ENCODE measurements at places on chromosomes 2 and 18.

- peak; percentile 41 for DNase-seq
Measured at GRCh38 chr2:232292395-232293154, 86.0 kb upstream of the ALPP start.

DNA sequence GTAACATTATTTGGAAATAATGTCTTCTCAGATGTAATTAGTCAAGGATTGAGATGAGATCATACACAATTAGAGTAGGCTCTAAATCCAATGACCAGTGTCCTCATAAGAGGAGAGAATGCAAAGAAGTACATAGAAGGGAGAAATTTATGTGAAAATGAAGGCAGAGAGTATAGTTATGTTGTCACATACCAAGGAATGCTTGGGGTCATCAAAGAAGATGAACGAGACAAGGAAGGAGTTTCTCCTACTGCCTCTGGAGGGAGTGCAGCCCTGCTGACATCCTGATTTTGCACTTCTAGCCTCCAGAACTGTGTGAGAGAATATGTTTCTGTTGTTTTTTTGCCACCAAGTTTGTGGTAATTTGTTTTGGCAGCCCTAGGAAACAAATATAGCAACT is 100.1 kb downstream of the GALNT13 start:
- no peak for DNase-seq

GRCh38 chr2:182366628-182367027 is 60.2 kb downstream of the PDE1A start:
- no peak for DNase-seq

DNA sequence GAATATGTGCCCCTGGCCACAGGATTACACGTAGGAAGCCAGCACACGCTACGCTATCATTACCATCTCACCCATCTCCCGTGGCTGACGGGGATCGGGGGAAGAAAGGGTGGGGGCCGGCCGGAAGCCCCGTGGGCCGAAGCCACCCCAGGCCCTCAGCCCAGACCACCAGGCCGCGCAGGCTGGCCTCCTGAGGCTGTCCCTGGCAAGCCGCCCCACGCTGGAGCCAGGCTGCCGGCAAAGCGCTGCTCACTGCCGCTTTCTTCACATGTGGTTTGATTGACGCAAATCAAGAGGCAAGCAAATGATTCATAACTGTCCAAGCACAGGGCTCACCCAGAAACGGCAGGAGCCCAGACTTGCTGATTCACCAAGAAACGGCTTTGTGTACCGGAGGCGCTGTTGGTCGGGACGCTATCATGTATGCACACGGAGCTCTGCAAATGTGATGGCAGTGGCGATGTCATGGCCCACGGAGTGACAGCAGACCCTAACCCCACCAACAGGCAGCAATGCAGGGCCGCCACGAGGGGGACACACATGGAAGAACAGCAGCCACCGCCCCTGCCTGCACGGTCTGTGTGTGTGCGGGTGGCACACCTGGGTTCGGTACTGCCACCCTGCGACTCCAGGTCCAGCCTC is 125.7 kb downstream of the HDAC4 start:
- peak; percentile 61 for DNase-seq
